Osteoblast (primary cell): ENCODE measurements at places on chromosomes 12 and 14.

GRCh38 chr12:96219700-96220206 lies 25.6 kb downstream of the ELK3 start:
- DNase-seq = peak; percentile 98

DNA sequence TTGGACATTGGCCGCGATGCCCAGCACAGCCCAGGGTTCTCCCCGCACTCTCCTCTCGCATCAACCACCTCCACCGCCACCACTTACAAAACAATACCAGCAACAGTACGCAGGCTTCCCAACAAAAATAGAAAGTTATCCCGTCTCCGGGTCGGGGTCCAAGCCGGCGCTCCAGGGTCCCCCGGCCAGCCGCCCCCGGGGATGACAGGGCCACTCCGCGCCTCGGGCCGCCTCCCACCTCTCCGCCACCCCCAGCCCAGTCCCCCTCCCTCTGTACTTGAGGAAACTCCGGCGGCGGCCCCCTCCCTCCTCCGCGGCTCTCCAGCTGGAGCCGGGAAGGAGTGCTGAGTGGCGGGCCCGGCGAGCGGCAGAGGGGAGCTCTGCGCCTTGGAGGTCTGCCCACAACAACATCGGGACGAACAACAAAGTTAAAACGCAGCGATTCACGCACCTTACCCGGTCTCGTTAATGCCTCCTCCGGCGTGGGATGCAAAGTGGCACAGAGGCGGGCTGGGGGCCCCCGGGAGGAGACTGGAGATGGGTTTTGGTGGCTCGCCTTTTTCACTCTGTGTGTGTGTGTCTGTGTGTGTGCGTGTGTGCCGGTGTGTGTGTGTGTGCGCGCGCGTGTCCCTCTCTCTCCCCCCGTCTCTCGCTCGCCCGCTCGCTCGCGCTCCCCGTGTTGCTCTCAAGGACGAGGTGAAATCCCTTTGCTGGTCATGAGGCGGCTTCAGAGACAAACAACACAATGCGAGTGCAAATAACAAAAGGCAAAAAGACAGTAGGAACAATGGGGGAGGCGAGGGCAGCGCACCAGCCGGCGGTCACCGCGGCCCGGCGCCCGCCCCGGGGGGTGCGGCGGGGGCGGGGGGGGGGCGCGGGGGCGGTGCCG lies 386.8 kb downstream of the BCAT1 start:
- peak; percentile 94 for DNase-seq

- DNase-seq = no peak
These were observed 331.1 kb downstream of the ATP23 start for GRCh38 chr12:58272461-58272860.

GRCh38 chr12:9244894-9245293 lies 36.7 kb upstream of the PZP start:
- no peak for DNase-seq

DNA sequence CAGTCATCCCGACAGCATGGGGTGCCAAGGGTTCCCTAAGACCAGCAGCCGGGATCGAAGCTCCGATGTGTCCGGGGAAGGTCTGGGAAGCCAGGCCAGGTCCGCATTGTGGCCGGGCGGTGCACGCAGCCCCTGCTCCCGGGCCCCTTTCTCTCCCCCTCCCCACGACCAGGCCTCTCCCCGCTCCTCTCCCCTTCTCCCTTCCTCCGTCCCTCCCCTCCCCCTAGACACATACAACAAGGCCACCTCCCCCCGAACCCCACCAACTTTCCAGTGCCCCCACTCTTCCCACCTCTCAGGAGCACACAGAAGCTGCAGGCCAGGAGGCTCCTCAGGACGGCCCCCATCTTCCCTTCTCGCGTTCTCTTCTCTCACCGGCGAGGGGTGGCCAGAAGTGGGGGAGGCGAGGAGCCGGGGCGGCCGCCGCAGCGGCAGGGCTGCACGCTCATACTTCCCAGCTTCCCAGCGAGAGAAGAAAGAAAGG lies 413 bp downstream of the LRP6 start:
- DNase-seq = no peak
